ENCODE measurements at places on chromosomes 1 and 21. TPM values are rescaled to one million over a fixed set of nuclear protein-coding genes. Genes with fewer than 3 reads are reported as not detected.

- no peak for DNase-seq
These were observed 29.0 kb downstream of the NEK7 start for GRCh38 chr1:198185759-198186158.

GRCh38 chr1:44860891-44861425 is 17.9 kb upstream of the PTCH2 start:
- DNase-seq = no peak

GRCh38 chr1:237171454-237172117 is 129.6 kb downstream of the RYR2 start:
- DNase-seq = no peak

Gene UTP11
- total RNA-seq = 18.7 TPM

Measured in vagina (tissue), 2 donors.